ENCODE measurements at places on chromosomes 6 and 20. TPM values are rescaled to one million over a fixed set of nuclear protein-coding genes. Genes with fewer than 3 reads are reported as not detected.

DNA sequence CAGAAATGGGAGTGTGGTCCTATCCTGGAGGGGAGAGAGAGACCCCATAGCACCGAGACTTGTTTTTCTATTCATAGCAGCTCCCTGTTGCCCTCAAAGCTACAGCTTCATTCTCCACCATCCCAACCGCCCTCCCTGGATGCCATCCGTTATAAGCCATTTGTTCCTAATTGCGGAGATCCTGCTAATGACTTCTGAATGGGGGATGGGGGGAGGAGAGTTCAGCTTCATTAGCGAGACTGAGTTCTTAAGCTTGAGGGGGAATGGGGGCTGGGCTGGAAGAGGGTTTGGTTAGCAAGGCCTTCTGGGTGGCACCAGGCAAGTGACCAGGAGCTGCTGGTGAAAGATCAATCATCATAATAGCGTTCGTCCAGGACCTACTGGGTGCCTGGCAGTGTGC, 27.1 kb downstream of the FOXP4 start:
- no peaks in the 10 kb centered on the region for H3K27me3 ChIP-seq
- no peak overlapping the region for H3K4me3 ChIP-seq
- no peak overlapping the region for H3K27ac ChIP-seq
- peaks cover 65% of the 10 kb centered on the region for H3K36me3 ChIP-seq
- peaks cover 73% of the 10 kb centered on the region for H3K4me1 ChIP-seq
- DNase-seq = no peak

The TGM3 gene
- not detected for total RNA-seq

GRCh38 chr6:42075159-42075838, 25.0 kb downstream of the TAF8 start:
- no peaks in the 10 kb centered on the region for H3K4me1 ChIP-seq
- H3K27ac ChIP-seq = no peak overlapping the region
- no peaks in the 10 kb centered on the region for H3K27me3 ChIP-seq

The SRXN1 gene
- total RNA-seq = 98.2 TPM

The CRISP2 gene
- total RNA-seq = not detected

- no peaks in the 10 kb centered on the region for H3K27me3 ChIP-seq
- no peak overlapping the region for H3K27ac ChIP-seq
- no peak for DNase-seq
- H3K36me3 ChIP-seq = no peaks in the 10 kb centered on the region
- no peaks in the 10 kb centered on the region for H3K4me1 ChIP-seq
These were observed 300.2 kb upstream of the SYNCRIP start for GRCh38 chr6:85942844-85943243.
